Hippocampal formation (tissue), 2 donors: ENCODE measurements at places on chromosomes 1 and 21.

GRCh38 chr1:51636764-51637522, 20.1 kb downstream of the OSBPL9 start:
- no peak for DNase-seq

DNA sequence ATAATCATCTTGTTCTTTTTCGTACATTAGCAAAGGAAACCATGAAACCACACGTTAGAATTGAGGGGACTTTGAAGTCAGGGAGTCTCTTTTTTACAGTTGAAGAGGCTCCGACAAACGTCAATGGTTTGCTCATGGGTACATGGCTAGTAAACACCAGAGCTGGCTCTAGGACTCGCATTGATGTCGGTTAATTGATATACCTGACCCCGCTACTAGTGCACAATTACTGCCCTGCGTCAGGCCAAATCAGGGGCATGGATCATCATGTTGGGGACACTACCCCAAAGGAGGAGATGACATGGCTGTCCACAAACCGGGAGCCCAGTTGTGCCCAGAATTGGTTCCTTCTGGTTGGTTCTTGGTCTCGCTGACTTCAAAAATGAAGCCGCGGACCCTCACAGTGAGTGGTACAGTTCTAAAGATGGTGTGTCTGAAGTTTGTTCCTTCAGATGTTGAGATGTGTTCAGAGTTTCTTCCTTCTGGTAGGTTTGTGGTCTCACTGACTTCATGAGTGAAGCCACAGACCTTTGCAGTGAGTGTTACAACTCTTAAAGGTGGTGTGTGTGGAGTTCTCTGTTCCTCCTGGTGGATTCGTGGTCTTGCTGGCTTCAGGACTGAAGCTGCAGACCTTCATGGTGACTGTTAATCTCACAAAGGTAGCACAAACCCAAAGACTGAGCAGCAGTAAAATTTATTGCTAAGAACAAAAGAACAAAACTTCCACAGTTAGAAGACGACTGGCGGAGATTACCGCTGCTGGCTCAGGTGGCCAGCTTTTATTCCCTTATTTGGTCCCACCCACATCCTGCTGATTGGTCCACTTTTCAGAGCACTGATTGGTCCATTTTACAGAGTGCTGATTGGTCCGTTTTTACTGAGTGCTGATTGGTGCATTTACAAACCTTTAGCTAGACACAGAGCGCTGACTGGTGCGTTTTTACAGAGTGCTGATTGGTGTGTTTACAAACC, 126.9 kb upstream of the ERRFI1 start:
- DNase-seq, result no peak

DNA sequence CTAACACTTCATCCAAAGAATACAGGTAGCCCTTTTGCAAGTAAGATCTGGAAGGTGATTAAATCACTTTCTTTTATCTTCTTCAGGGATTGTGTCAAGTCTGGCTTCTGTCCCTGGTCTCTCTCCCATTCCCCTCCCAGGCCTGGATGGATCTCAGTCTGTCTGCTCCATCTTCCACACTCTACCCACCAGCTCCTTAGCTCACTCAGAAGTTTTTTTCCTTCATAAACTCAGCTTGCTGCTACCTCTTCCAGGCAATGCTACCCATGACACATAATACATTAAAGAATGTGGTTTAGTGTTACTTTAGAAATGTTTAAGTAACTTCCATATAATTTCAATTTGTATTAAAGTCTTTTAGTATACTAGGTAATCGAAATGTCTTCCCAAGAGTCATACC, 133.1 kb downstream of the AKT3 start:
- no peak for DNase-seq

GRCh38 chr1:69737527-69738185, 169.9 kb downstream of the LRRC7 start:
- peak; percentile 55 for DNase-seq

- no peak for DNase-seq
Observed at GRCh38 chr1:118871582-118872171, 116.5 kb downstream of the TBX15 start.

DNA sequence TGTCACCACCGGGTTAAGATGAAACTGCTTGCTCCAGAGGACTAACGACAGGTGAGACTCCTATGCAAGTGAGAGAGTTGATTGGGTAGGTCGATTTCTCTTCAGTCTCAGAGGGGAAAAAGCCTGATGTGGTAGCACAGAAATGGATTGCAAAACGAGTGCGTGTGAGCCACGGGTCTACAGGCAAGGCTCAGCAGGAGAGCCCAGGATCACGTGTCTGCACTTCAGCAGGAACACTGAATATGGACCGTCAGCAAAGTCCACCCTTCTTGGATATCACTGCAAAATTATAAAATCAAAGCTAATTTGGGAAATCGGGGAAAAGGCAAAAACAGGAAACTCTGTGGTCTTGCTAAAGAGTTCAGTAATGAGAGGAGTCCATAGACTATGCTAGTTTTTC, 107.7 kb upstream of the ZNF648 start:
- DNase-seq, result no peak

GRCh38 chr1:150987924-150988323, 5.8 kb downstream of the ANXA9 start:
- DNase-seq, result no peak

- no peak for DNase-seq
Observed at GRCh38 chr1:198723127-198723526, 84.3 kb downstream of the PTPRC start.

DNA sequence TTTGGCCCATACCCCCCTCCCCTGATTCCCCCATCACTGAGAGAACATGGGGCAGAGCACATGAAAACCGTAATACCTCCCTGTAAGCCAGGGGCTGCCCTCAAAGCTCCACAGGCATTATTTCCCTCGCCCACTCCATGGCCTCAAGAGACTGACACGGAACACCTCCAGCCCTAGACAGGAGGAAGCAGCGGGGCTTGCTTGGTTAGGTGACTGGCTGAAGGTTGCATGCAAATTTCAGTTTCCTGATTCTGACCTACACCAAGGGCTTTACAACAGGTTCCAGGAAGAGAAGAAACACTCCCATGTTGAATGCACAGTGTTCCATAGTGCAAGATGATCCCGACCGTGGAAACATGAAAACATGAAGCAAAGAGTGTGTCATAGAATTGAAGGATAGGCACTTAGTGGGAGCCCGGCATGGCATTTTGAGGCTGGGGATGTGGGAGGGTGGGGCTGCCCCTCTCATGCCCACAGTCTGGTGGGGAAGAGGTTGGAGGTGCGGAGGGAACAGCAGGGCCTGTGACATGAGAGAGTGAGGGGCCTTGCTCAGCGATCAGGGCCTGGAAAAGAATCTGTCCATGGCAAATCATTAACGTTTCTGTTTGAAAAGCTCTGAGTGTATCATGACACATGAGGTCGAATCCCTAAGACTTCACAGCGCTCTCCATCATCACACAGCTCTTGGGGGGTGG, 33.5 kb downstream of the GPR137B start:
- DNase-seq, result no peak

DNA sequence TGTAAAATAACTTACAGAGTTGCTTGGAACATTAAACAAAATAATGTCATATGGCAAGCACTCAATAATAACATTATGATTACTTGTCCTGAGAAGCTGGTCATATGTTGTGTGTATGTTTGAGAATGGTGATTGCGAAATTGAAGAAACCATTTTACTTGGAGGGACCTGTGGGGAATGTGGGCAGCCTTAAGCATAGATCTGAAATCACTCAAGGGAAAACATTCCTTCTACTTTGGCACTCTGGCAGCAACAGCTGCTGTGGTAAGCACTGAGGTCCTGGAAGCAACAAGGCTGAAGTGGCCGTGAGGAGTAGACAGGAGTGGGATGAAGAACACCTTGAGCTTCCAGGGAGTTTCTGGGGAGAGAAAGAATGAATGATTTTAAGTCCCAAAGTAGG, 165.4 kb upstream of the ADAMTS5 start:
- DNase-seq, result no peak

DNA sequence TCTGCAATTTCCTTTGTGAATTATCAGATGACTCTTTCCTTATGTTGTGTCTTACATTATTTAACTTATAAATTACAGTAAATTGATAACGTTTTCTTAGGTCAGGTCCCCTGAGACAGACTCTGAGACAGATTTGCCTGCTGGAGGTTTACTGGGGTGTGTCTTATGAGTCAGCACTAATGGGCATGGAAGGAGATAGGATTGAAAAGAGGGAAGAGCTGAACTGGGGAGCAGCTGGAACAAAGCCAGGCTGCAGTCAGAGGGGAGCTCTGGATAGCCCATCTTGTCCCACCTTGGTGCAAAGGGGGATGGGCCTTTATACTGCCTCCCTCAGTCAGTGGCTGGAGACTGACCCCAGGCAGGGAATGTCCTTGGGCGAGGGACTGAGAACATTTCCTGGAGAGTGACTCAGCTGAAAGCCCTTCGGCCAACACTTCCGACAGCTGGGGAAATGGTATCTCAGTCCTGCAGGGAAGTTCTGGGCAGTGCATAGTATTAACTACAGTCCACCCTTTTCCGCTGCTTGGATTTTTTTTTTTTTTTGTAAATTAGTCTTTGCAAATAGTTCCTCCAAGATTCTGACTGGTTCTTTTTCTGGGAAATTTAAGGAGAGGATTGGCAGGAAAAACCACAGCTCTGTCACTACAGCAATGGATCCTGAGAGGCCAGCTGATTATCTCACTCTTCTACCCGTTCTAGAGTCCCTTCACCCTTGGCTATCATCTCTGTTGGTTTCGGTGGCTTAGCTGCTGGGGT, 39.1 kb upstream of the CDC42BPA start:
- DNase-seq, result no peak

DNA sequence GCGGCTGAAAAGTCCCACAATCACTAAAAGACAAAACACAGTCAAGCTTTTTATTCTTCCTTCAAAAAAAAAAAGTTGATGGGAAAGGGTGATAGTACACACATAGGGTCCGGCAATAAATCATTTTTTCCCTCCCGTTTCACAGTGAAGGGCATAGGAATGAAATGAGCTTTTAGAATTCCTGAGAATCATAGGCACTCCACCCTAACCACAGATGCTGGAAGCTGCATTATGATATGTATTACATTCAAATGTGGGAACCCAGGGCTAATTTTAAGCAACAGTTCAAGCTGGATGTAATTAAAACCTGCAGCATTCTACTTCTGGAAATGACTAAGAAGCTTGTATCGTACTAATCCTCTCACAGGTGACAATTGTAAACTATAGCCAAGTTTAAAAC, 75.7 kb upstream of the KCNJ15 start:
- no peak for DNase-seq

GRCh38 chr1:212979340-212980122, 29.2 kb downstream of the VASH2 start:
- no peak for DNase-seq

- no peak for DNase-seq
Observed at GRCh38 chr1:205692423-205692822, 12.1 kb upstream of the SLC45A3 start.

DNA sequence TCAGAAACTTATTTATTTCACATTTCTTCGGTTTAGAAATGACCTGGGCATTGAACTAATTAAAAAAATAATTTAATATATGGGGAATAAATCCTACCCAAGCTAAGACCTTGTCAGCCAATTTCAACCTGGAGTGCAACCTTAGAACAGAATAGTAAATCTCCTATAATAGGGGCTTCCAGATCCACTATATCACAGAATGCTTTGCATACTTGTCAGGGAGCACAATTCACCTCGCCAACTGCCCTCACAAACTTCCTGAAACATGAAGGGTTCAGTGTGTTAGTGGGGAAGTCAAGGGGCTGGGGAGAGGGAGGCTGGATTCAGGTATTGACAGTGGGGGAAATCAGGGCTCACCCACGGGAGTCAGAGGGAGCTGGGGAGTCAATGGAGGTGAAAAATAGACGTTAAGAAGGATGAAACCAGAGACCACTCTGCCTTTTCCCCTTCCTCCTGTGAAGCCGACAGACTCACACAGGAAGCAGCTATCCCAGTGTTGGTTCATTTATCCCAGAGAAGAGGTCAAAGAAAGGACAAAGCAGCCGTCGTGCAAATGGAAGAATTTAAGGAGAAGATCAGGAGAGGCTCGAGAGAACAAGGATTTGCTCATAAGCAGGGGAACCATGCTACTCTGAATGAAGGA, 453.3 kb downstream of the NUF2 start:
- no peak for DNase-seq

DNA sequence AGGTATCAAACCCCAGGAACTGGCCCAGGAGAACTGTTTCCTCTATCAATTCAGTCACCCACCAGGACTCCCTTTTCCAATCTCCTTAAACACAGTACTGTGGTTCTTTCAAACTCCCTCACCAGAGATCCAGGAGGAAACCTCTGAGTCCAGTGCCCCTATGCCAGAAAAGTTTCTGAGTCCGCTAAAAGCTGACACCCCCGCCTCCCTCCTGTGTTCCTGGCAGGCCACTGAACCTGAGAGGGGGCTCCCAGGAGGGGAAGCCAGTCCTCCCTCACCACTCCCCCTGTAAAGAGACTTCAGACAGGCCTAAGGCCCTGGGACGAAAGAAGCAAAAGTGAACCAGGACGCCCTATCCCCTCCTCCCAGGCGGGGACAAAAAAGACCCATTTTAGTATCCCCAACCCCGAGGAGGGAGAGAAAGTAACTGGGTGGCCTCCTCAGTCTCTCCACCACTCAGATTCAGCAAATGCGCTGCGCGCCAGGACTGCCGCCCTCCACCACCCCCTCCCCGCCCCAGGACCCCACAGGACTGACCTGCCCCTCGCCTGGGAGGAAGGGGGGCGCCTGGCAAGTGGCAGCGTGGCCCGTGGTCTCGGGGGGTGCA, 624 bp downstream of the SLC41A1 start:
- peak; percentile 29 for DNase-seq

DNA sequence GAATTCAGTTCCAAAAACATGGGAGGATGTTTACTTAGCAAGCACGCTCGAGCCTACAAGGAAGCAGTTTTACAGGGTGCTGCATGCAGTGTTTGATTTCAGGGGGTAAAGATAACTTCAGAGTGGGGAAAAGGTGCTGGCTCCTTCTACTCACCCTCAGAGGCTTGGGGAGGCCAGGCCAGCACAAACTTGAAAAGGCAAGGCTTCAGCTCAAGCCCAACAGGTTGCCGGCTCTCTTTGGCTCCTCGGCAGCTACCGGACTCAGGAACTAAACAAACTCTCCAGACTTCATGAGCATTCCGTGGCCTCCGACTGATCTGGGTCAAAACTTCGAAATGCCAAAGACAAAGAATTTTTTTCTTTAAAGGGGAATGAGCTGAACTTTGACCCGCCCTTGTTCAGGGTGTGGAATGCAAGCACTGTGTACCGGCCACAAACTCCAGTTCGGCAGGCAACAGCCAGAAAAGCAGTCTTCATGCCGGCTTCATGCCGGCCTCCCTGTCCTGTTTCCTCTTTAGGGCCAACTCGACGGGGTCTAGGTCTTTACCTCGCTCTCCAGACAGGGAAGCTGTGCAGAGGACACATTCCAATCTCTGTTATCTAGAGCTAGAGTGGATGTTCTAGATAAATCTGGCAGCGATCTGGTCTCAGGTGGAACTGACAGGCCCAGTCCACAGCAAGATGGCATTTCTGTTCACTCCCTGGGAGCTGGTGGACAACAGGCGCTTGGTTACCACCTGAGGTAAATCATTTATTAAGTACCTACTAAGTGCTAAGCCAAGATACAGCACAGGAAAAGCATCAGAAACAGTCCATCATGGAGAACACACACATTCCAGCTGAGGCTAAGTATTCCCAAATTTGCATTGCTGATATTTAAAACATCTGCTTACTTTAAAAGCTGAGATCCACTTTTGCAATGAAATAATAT, 75.0 kb downstream of the CD46 start:
- no peak for DNase-seq
